ENCODE measurements at places on chromosomes 1 and 21.

DNA sequence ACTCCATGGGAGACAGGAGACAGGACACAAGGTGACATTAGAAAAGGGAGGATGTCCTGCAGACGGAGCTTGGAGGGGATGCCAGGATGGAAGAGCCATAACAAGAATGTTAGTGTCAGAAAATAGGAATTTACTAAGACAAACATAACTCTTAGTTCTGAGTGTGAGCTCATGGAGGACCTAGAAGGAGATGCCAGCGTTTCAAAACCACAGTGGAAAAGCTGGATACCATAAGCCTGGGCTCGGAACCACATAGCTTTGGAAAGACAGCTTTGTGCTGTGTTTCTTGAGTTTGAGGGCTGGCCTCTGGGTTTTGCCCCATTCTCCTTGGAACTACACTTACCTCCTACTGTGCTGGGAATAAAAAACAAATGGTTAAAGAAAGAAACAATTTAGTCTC lies 128.4 kb downstream of the S1PR1 start:
- no peak for DNase-seq

- no peak for DNase-seq
These were observed 140.7 kb downstream of the SLC45A1 start for GRCh38 chr1:8458607-8459006.

DNA sequence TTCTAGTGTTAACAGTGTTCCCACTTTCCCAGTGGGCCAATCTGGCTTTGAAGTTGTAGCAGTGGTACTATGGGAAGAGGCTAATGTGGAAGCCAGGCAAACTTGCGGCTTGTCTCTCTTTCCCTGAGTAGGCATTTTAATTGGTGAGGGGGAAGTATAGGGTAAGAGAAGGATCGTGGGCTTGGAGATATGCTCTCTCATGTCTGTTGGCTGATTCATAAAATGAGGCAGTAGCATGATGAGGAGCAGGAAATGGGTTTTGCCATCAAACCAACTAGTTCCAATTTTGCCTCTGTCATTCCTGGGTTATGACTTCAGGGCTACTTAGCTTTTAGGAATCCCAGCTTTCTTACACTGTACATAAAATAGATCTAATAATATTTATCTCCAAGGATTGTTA lies 12.1 kb downstream of the C8A start:
- no peak for DNase-seq

DNA sequence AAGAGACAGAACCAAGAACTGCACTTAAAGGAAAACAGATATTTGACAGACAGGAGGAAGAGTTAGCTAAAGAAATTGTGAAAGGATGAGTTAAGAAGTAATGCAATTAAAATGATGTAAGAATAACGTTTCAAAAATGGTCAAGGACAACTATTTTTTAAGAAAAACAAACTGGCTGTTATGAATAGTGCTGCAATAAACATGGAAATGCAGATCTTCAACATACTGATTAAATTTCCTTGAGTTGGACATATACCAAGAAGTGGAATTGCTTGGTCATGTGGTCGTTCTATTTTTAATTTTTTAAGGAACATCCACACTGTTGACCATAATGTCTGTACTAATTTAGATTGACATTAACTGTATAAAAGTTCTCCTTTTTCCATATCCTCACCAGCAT lies 23.1 kb upstream of the PHTF1 start:
- no peak for DNase-seq

- DNase-seq = no peak
These were observed 474.4 kb downstream of the FAM72C start for GRCh38 chr1:143497374-143497747.

DNA sequence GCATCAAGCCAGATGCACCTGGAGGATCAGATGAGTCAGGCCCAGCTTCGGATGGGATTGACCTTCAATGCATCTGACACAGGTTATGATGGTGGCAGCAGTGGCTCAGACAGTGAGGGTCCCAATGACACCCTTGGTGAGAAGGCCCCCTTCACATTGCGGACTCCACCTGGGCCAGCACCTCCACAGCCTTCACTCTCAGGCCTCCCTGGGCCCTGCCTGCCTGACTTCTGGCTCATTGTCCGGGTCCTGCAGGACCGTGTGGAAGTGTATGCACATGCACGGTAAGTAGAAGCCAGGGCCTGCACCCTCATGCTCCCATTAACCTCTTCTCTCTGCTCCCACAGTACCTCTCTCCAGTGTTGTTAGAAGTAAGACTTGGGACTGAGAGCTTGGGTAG lies 20.8 kb downstream of the HYI start:
- no peak for DNase-seq

- no peak for DNase-seq
These were observed 65.7 kb upstream of the RNF11 start for GRCh38 chr1:51170342-51170741.

DNA sequence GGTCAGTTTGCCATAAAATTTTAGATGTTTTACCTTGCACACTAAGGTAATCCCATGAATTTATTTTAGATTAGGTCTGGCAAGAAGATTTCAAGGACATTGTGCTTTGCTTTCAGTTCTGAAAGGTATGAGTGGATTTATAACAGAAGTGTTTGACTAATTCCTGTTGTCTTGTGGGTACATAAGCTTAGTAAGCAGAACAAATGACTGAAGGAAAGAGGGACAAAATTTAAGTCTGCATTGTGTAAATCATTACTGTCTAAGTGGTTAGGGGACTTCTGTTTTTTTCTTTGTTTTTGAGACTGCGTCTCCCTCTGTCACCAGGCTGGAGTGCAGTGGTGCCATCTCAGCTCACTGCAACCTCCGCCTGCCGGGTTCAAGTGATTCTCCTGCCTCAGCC lies 60.1 kb downstream of the PKN2 start:
- DNase-seq = no peak

- no peak for DNase-seq
These were observed 55.2 kb downstream of the DMRTB1 start for GRCh38 chr1:53514436-53514835.

DNA sequence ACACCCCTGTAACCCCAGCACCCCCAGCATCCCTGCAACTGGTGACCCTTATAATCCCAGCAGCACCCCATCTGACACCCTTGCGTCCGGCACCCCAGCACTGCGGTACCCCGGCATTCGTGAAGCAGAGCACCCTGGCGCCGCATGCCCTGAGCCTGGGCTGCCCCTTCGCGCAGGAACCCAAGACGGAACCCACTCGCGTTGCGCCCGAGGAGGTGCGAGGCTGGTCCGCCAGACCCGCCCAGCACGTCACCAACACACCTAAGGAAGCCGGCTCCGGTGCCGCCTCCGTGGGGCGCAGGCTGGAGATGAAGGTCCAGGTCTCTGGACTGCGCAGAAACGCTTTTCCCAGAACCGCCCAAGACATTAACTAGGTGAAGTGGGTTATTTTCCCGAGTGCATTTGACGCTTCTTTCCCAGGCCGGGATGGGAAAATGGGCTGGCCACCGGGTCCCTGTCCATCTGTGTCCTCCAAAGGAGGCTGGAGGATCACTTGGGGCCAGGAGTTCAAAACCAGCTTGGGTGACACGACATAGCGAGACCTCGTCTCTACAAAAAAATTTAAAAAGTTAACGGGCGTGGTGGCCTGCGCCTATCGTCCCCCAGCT lies 15.9 kb upstream of the RNF187 start:
- DNase-seq = no peak
